ENCODE measurements at places on chromosomes 7 and 10. TPM values are rescaled to one million over a fixed set of nuclear protein-coding genes. Genes with fewer than 3 reads are reported as not detected.

GRCh38 chr10:124007773-124008145 is 85.6 kb downstream of the CHST15 start:
- no peak for DNase-seq

EPHB6 gene
- 22.4 TPM for polyA plus RNA-seq

- DNase-seq: no peak
These were observed 10.9 kb downstream of the MARVELD1 start for GRCh38 chr10:97724341-97724941.

DNA sequence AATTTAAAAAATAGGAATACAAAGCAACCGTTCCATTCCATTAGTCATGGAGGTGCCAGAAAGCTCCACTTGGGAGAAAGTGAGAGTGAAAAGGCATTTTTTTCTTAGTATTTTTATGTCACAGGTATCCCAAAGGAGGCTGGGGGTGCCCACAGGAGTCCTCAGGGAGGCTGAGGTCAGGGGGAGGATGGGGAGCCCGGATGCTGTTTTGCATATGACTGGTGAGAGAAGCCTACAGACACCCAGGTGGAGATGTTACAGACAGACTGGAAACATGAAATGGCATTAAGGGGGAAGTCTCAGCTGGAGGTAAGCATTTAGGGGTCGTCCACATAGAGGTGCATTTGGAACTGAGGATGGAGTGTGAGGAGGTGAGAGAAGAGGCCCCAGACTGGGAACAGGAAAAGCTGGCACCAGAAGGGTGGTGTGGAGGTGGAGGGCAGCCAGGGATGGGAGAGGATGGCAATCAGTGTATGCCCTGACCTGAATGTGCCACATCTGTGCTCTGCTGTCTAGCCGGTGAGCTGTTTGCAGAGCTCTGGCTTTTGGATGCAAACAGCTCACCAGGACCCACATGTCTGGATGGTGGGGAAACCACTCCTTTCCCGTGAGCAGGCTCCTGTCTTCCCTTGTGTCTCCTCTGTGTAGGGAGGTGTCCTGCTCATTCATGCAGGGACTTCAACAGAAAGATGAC is 101.1 kb downstream of the RAMP3 start:
- DNase-seq: no peak

WNT2 gene
- polyA plus RNA-seq: 151 TPM

- no peak for DNase-seq
These were observed 58.0 kb downstream of the GNAT3 start for GRCh38 chr7:80453699-80454340.

DNA sequence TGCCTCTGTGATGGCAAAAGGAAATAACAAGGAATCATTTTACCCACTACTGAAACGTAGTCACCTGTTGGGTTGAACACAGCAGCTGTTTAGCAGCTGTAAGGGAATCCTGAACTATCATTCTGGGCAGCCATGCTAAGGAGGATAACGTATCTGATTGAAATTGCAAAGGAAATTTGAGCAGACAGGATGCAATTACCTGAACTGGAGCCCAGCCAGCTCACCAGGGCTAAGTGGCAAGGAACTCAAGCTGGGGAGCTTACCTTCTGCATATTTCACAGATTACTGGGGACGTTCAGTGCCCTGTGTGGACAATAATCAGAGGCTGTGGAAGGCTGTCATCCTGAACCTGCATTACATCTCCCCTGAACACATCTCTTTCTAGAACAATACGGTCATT is 650.5 kb downstream of the SORCS3 start:
- DNase-seq: no peak

GRCh38 chr7:20241194-20241910 is 24.2 kb upstream of the MACC1 start:
- no peak for DNase-seq

CLDN4 gene
- 86.2 TPM for polyA plus RNA-seq

GRCh38 chr10:85105614-85106255 is 777.3 kb downstream of the CCSER2 start:
- DNase-seq: no peak

All from left lung (tissue), 14 donors.